ENCODE measurements at places on chromosomes 7 and 10.

DNA sequence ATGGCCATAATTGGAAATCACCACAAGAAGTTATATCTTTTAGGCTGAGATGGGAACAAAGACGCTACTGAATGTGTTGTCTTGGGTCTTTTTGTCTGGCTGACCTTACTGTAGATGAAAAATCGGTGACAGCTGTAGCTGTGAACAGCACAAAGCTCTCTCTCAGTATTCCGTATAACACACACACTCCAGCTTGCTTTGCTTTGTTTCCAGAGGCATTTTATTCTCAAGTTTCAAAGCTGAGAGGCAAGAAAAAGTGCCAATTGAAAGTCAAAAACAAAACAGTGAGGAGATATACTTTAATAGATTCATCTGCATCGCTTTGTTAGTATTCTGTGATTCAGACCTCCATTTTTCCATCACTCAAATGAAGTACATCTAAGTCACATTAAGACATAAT, 39.6 kb upstream of the CABCOCO1 start:
- H3K4me1 ChIP-seq = peaks cover 20% of the 10 kb centered on the region
- no peak overlapping the region for H3K4me3 ChIP-seq
- peak; percentile 17 for DNase-seq
- no peaks in the 10 kb centered on the region for H3K36me3 ChIP-seq

- H3K27me3 ChIP-seq = no peaks in the 10 kb centered on the region
- no peak overlapping the region for H3K27ac ChIP-seq
- DNase-seq = no peak
- no peaks in the 10 kb centered on the region for H3K4me1 ChIP-seq
- no peak overlapping the region for H3K4me3 ChIP-seq
- peaks cover 8% of the 10 kb centered on the region for H3K36me3 ChIP-seq
Observed at GRCh38 chr10:17685233-17685840, 41.4 kb downstream of the STAM start.

GRCh38 chr10:48476279-48476982, 128.4 kb downstream of the ARHGAP22 start:
- no peak overlapping the region for H3K27ac ChIP-seq
- DNase-seq = no peak
- H3K36me3 ChIP-seq = no peaks in the 10 kb centered on the region

GRCh38 chr10:42983591-42983990, 93.3 kb upstream of the RET start:
- no peak for DNase-seq
- H3K4me1 ChIP-seq = no peaks in the 10 kb centered on the region
- no peaks in the 10 kb centered on the region for H3K36me3 ChIP-seq

GRCh38 chr10:44201656-44202055, 183.2 kb downstream of the CXCL12 start:
- no peaks in the 10 kb centered on the region for H3K36me3 ChIP-seq
- DNase-seq = no peak
- no peak overlapping the region for H3K4me3 ChIP-seq
- peaks cover 6% of the 10 kb centered on the region for H3K4me1 ChIP-seq
- peaks cover 47% of the 10 kb centered on the region for H3K27me3 ChIP-seq
- no peak overlapping the region for H3K27ac ChIP-seq

GRCh38 chr7:114703677-114704076, 218.2 kb upstream of the MDFIC start:
- no peaks in the 10 kb centered on the region for H3K36me3 ChIP-seq
- H3K4me1 ChIP-seq = no peaks in the 10 kb centered on the region
- no peaks in the 10 kb centered on the region for H3K27me3 ChIP-seq
- no peak overlapping the region for H3K4me3 ChIP-seq
- H3K27ac ChIP-seq = no peak overlapping the region

- H3K27me3 ChIP-seq = no peaks in the 10 kb centered on the region
- DNase-seq = no peak
- peaks cover 30% of the 10 kb centered on the region for H3K4me1 ChIP-seq
- H3K4me3 ChIP-seq = peak overlapping the region; percentile 47
- H3K27ac ChIP-seq = peak overlapping the region; percentile 96
- no peaks in the 10 kb centered on the region for H3K36me3 ChIP-seq
Observed at GRCh38 chr10:89351412-89351779, 23.6 kb downstream of the IFIT3 start.

DNA sequence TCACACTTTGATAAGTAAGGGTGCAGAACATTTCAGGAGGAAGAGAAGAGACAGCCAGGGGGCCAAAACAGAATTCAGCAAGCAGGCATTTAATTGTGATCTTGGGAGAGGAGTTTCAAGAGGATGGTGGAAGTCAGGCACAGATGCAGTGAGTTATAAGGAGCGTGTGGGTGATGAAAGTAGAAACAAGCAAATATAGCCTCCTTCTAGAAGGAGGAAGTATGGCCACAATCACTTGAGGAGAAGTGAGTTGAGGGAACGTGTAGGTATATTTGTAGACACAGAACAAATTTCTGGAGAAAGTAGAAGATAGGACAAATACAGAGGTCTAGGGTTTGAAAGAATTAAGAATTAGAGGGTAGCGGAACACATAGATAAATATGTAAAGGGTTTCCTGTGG, 165.8 kb downstream of the CACNB2 start:
- H3K27ac ChIP-seq = no peak overlapping the region
- H3K4me1 ChIP-seq = no peaks in the 10 kb centered on the region
- no peak overlapping the region for H3K4me3 ChIP-seq
- no peaks in the 10 kb centered on the region for H3K27me3 ChIP-seq
- no peaks in the 10 kb centered on the region for H3K36me3 ChIP-seq

- no peak overlapping the region for H3K4me3 ChIP-seq
- H3K36me3 ChIP-seq = no peaks in the 10 kb centered on the region
- DNase-seq = no peak
- H3K4me1 ChIP-seq = peaks cover 7% of the 10 kb centered on the region
Observed at GRCh38 chr7:131543298-131543697, 13.1 kb downstream of the PODXL start.

DNA sequence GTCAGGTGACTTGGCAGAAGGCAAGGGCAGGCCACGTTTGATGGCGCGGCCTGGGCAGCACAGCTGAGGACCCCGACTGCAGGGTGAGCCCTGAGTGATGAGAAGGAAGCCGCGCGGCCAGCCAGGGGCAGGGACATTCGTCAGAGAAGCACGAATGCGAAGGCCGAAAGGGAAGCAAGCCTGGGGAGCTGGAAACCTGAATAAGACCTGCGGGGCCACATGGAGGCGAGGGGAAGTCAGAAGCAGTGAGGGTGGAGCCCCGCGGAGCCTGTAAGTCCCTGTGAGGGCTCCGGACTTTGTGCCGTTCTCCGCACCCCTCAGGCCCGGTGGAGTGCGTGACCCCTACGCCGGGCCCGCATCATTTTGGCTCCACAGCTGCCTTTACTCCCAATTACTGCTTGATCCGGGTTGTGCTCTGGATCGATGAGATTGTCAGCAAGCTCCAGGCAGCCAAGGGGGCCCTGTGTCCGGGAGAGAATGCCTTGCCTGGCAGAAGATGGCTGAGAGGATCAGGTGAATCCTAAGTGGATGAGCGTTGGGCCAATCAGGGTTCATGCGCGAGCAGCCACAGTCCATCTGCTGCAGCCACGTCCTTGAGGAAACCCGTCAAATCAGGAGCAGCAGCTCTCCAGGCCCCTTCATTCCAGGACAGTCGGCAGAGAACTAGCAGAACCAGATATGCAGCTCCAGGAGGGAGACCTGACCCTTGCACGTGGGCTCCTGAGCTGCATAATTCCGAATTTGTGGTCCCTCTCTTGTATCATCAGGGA, 293.3 kb upstream of the SHH start:
- H3K27me3 ChIP-seq = no peaks in the 10 kb centered on the region
- H3K4me3 ChIP-seq = no peak overlapping the region
- H3K36me3 ChIP-seq = no peaks in the 10 kb centered on the region
- H3K4me1 ChIP-seq = no peaks in the 10 kb centered on the region
- no peak overlapping the region for H3K27ac ChIP-seq

DNA sequence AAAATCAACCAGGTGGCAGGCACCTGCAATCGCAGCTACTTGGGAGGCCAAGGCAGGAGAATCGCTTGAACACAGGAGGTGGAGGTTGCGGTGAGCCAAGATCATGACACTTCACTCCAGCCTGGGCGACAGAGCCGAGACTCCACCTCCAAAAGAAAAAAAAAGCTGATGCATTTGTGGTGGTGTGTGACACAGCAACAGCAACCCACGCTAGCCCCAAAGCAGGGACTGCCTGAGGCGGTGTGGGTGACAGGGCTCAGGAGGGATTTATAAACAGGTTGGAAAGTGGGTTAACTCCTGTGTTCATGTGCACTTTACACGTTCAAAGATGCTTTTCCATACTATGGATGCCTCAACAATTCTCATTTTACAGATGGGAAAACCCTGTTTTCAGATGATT, 395.9 kb upstream of the PODXL start:
- no peaks in the 10 kb centered on the region for H3K36me3 ChIP-seq
- H3K4me1 ChIP-seq = peaks cover 6% of the 10 kb centered on the region
- H3K27me3 ChIP-seq = no peaks in the 10 kb centered on the region
- H3K27ac ChIP-seq = no peak overlapping the region
- DNase-seq = no peak

DNA sequence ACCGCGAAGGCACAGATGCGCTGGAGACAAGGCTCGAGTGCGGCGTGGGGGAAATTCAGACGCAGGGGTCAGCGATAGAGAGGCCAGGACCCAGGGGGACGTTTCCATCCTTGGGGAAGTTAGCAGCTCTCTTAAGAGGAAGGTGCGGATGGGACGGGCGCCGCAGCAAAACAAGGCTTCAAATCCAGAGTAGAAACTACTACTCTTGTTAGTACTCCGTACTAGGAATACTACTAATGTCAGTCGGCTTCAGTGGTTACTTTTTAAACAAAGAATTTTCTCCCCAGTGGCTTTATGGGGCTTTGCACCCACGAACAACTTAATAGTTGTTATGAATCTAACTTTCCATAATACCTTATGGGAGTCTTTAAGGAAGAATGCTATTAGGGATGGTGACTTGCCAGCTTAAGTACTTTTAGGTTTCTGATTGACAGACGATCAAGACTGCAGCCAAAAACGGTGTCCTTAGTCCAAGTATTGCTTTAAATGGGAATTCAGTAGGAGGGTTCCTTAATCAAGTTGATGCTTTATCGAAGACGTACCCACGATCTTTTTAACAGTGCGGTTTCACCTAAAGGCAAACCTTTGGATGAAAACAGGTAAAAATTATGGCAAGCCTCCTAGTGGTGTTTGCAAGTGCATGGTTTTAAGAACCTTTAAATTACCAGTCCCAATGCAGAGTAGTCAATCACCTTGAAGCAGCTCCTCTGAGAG, 812 bp upstream of the IDE start:
- H3K27ac ChIP-seq = peak overlapping the region; percentile 88
- peaks cover 26% of the 10 kb centered on the region for H3K4me1 ChIP-seq
- peak; percentile 48 for DNase-seq

DNA sequence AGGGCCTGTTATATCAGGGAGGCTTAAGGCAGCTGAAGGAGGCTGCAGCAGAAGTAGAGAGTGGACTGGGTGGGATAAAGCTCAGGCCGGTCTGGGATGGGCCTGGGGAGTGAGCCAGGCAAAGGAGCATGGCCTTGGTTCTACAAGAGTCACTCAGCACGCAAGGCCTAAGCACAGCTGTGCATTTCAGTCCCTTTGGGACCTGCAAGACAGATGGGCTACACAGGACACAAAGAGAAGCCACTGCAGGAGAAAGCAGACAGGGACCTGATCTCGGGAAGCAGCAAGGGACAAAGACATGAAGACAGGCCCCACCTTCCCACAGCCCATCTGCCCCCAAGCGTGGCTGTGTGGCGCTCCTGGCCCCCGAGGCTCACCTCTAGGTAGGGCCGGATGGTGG, 29.4 kb downstream of the RRP12 start:
- DNase-seq = no peak
- no peaks in the 10 kb centered on the region for H3K4me1 ChIP-seq
- no peak overlapping the region for H3K27ac ChIP-seq
- no peak overlapping the region for H3K4me3 ChIP-seq

- DNase-seq = no peak
- H3K27me3 ChIP-seq = no peaks in the 10 kb centered on the region
- peaks cover 3% of the 10 kb centered on the region for H3K4me1 ChIP-seq
- no peak overlapping the region for H3K27ac ChIP-seq
- no peaks in the 10 kb centered on the region for H3K36me3 ChIP-seq
Observed at GRCh38 chr10:86419101-86419500, 52.5 kb upstream of the GRID1 start.

- no peaks in the 10 kb centered on the region for H3K4me1 ChIP-seq
- no peak overlapping the region for H3K4me3 ChIP-seq
- H3K27ac ChIP-seq = no peak overlapping the region
- DNase-seq = no peak
- H3K27me3 ChIP-seq = no peaks in the 10 kb centered on the region
Observed at GRCh38 chr7:126845331-126845730, 407.4 kb downstream of the GRM8 start.

GRCh38 chr7:158439035-158439434, 148.6 kb downstream of the PTPRN2 start:
- no peak overlapping the region for H3K4me3 ChIP-seq
- H3K4me1 ChIP-seq = no peaks in the 10 kb centered on the region
- DNase-seq = no peak
- no peaks in the 10 kb centered on the region for H3K27me3 ChIP-seq
- no peaks in the 10 kb centered on the region for H3K36me3 ChIP-seq

- no peaks in the 10 kb centered on the region for H3K27me3 ChIP-seq
- no peak overlapping the region for H3K27ac ChIP-seq
- peaks cover 13% of the 10 kb centered on the region for H3K4me1 ChIP-seq
- H3K36me3 ChIP-seq = no peaks in the 10 kb centered on the region
- H3K4me3 ChIP-seq = no peak overlapping the region
Observed at GRCh38 chr7:121288894-121289293, 39.9 kb upstream of the WNT16 start.

DNA sequence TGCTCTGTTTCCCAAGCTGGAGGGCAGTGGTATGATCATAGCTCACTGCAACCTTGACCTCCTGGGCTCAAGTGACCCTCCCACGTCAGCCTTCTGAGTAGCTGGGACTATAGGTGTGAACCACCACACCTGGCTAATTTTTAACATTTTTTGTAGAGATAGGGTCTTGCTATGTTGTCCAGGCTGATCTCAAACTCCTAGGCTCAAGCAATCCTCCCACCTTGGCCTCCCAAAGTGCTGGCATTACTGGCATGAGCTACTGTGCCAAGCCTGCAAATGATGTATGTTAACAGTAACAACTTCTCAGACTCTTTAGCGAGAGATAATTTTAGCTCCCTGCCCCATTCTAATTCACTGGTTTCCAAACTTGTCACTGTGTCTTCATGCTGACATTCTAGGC, 27.7 kb upstream of the SEPHS1 start:
- no peaks in the 10 kb centered on the region for H3K36me3 ChIP-seq
- H3K27me3 ChIP-seq = peaks cover 3% of the 10 kb centered on the region
- H3K27ac ChIP-seq = no peak overlapping the region
- no peak for DNase-seq
- H3K4me3 ChIP-seq = no peak overlapping the region

DNA sequence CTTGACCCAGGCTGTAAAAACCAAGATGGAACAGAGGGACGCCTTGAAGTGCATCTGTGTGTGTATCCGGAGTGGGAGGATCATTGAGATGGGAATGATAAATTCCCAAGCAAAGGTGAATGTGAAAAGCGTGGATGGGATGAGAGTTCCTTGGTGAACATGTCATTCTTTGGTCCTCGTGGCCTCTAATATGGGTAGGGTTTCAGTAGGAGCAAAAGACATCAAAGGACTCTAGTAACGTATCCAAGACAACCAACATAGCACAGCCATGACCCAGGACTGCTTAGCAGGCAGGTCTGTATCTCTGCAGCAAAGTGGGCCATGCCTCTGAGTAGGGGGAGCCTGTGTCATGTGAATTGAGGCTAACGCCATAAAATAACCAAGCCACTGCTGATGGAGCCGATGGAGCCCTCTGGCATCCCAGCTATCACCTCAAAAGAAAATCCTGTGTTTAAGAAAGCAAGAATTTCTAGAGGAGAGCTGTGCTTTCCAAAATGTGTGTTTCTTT, 98.6 kb downstream of the CCDC3 start:
- no peaks in the 10 kb centered on the region for H3K27me3 ChIP-seq
- no peak overlapping the region for H3K27ac ChIP-seq
- H3K4me1 ChIP-seq = no peaks in the 10 kb centered on the region
- no peaks in the 10 kb centered on the region for H3K36me3 ChIP-seq
- no peak for DNase-seq
- no peak overlapping the region for H3K4me3 ChIP-seq

All from astrocyte (in vitro differentiated cells and primary cell).